ENCODE measurements at places on chromosomes 4 and X.

GRCh38 chr4:150971901-150972300, 43.2 kb downstream of the LRBA start:
- DNase-seq = no peak

- DNase-seq = no peak
Measured at GRCh38 chr4:17981063-17981462, 40.5 kb downstream of the LCORL start.

DNA sequence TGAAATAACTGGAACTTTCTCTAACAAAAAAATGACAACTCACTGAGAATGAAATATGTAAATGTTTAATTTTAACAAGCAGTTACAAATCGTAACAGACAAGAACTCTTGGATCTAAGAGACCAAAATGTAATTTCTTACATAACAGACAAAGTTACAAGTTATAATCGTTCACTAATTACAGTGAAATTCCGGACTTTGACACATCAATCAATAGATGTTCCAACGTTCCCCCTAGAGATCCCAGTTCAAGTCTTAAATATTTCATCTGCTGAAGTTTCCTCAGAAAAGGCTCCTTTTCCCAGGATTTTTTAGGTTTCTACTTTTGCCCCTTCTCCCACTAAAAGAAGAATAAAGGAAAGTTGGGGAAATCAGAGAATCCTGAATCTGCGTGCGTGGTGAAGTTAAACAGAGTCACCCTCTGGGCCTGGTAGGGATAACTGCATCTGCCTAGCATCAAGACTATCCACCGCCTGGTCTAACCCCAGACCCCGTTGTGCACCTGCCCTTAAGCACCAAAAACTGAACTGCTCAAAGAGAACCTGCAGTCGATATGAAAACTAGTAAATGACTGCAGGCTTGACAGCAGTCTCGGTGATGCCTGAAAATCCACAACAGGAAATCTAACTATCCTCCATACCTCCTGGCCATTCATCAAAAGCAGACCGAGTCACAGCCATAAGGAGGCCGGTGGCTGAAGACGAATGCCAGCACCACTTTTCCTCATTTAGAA, 2.3 kb downstream of the IRF2 start:
- DNase-seq = peak; percentile 52

DNA sequence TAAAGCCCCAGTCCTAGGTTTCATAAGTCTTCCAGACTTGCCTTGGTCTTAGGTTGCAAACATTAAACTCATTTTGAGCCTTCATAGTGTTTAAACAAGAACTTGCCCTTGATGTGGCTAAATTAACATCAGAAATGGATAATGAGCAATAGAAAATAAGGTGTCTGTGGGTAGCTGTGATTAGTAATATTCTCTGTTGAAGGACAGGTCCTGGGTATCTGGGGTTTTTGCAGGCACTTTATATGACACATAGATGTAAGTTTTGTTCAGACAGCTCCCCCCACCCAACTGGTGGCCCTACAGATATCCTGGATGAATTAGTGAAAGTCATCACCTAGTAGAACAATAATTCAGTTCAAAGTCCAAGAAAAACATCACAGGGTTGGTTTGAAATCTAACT, 272.5 kb downstream of the PTTG2 start:
- DNase-seq = no peak

- no peak for DNase-seq
Measured at GRCh38 chr4:16212138-16212782, 14.0 kb downstream of the TAPT1 start.

DNA sequence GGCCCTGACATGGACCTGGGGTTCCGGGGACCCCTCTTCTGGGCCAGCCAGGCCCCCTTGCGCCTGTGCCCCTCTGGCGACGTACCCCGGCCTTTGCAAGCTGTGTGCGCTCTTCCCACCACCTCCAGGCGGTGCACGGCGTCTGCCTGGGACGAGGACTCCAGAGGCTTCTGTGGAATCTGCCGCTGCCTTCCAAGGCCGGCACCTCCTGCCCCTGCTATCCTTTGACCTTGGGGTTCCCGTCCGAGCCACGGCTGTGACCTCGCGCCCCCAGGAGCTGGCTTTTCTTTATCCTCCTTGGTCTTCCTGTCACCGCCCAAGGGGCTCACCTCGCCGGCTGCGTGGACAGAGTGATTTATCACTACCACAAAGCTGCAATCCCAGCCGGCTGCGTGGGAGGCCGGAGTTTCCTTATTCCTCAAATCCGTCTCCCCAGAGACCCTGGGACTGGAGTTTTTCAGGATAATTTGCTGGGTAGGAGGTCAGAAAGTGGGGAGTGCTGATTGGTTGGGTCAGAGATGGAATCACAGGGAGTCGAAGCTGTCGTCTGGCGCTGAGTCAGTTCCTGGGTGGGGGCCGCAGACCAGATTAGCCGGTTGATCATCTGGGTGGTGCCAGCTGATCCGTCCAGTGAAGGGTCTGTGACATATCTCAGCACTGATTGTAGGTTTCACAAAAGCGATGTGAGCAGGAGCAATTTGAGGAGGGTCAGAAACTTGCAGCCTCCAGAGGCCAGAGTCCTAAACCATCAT, 19.8 kb upstream of the PLCXD1 start:
- peak; percentile 63 for DNase-seq

- no peak for DNase-seq
Measured at GRCh38 chrX:76454456-76454927, 27.0 kb downstream of the MAGEE1 start.

DNA sequence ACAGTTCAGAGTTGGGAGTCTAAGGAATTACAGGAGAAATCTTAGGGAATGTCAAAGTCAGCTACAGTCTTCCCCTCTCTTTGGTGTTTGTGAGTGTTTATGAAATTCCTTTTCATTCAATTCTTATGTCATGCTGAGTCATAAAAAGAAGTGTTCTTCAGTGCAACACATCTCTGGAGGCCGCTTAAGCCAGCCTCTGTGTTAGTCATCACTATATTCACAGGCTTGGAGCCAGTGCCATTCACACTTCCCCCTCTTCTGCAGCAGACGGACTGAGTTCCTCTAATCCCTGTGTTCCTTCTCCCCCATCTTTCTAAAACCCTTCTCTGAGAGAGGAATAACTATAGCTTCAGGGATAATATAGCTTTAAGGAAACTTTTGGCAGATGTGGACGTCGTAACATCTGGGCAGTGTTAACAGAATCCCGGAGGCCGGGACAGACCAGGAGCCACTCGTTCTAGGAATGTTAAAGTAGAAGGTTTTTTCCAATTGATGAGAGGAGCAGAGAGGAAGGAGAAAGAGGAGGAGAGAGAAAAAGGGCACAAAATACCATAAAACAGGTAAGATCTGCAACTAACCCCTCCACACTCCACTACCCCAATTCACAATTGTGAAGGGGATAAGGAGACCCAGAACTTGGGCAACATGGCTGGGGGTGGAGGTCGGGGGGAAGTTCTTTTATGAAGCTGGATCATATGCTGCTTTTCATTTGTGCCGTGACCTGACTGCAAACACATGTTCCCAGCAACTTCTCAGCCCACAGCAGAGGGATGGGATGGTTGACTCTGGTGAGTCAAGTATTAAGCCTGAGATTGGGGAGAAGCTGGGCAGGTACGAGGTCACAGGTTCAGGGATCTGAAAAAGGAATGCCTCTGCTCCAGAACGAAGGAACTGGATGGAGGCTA, at the start of gene SRPX2:
Gene SRPX2 (plus strand): TSS at position 244 of the 905 bp plus-strand sequence. CDS start 2,124 bp downstream, outside the sequence.
- no peak for DNase-seq

DNA sequence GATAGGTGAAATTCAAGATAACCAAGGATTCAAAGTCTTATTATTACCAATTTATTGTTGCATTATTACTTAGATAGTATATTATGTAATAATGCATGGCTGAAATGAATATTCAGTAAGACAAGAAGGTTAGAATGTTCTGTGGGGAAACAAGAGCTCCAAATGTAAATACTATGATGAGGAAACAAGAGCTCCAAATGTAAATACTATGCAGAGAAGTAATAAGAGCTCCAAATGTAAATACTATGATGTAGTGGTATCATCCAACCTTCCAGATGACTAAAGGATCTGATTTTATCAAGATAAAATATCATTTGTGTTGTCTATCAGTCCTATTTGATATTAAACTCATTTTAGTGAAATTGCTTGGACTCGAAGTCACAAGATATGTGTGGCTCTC, 82.2 kb upstream of the PCDH18 start:
- DNase-seq = no peak

DNA sequence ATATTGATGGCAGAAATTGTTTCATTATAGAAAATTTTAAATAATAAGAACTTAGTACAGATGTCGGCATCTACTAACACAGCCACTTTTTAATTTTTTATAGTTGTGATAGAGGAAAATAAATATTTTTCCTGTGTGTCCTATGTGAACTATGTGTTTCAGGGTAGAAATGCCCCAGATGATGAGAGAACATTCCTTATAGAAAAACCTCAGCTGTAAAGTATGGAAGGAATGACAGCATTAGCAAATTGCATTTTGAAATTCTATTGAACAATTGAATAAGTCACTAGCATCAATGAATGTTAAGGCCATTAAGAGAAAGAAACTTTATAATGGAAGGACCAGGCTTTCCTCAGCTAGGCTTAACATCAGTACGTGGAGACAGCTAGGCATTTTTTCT, 149.2 kb downstream of the CFAP299 start:
- no peak for DNase-seq

DNA sequence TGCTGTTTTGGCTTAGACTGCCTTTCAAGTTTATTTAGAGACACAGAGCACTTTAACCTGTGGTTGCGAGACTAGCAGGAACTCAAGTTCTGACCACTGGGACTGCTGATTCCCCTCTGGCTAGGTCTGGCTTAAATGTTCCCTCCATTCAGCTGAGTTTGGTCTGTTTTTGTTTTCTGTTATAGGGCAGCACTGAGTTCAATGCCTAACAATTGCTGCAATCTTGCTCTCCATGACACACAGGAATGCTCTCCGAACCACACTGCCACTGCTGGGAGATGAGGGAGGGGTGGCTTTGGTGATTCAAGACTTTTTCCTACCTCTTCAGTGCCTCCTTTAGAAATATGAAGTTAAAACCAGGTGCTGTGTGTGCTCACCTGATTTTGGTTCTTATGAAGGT, 106.3 kb upstream of the EOLA2 start:
- no peak for DNase-seq

DNA sequence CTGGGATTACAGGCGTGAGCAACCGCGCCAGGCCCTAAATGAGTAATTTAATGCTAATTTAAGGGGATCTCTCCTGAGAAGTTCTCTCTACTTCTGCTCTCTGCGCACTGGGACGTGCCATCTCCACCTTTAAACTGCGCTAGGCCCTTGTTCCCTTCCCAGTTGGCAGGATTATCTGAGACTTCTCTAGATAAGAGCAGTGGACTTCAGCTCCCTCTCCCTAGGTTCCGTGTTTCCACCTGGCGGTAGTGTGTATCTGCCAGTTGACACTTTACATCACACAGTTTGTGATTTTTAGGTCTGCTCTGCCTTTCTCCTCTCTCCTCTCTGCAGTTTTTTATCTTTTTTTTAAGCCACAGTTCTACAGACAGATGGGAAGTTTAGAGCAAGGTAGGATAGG, 40.2 kb downstream of the ARHGAP10 start:
- no peak for DNase-seq

DNA sequence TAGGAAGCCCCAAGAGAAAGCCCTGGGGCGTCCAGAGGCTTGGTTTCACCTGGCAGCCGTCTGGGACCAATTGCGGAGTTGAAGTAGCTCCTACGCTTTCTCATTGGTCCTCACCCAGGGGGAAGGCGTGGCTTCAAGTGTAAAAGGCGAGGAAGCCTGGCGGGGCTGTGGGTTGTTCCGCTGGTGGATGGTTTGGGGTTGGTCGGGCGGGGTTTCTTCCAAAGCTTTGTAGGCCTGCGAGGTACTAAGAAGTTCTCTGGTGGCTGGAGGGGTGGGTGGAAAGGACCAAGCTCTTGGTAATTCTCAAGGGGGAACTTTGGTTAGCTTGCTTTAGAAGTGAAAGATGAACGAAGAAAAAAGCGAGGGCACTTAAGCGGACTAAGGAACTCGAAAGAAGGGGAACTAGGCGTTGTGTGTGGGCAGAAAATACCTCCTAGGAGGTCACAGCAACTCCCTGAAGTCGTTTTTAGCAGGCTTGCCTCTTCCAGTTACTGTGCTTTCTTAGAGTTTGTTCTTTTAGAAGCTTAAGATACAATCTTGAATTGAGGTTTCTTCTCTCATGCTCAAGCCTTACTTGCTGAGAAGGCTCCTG, 36.6 kb downstream of the CCNG2 start:
- peak; percentile 14 for DNase-seq

GRCh38 chr4:149988087-149988410, 90.2 kb upstream of the DCLK2 start:
- no peak for DNase-seq

DNA sequence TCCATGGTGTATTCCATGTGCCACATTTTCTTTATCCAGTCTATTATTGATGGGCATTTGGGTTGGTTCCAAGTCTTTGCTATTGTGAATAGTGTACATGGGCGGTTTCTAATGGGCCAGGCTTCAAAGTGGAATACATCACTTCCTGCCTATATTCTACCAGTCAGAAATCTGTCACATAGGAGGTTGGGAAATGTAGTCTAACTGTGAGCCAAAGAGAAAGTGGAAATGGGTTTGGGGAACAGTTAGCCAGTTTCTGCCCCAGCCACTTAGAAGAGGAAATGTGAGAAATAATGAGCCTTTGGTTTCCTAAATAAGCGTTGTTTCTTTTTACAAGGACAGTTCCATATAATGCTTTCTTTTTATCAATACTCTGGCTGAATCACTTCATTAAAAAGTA, 85.1 kb upstream of the AP1S2 start:
- DNase-seq = no peak

- peak; percentile 55 for DNase-seq
Measured at GRCh38 chrX:135740681-135741149, 27.3 kb downstream of the CT45A1 start.

- DNase-seq = no peak
Measured at GRCh38 chrX:70455366-70456202, 10.9 kb downstream of the DLG3 start.

DNA sequence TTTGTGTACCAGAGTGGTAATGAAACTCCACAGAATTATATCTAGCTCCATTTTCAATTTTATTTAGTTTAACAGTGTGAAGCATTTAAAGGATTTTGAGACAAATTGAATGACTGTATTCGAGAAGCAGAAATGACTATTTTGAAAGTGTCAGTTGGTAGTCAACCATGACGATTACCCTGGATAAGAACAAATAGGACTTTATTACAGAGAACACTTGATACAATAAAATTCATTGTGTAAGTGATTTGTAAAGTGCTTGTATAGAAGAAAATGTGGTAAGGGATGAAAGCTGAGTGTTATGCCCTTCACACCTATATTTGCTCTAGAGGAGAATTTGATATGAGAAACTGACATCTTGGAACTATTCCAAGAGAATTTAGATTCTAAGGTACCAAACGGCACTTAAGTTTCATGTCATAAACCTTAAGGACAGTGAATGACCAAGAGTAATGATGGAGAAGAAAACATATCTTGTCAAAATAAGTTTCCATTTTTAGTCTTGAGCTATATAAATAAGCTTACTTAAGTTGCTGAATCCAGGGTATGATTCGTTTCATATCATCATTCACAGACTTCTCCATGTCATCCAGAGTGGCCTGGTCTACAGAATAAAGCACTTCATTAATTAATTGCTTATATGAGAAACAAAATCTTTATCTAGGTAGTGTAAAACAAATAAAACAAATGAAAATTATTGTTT, 34.6 kb downstream of the MED14 start:
- no peak for DNase-seq

- DNase-seq = no peak
Measured at GRCh38 chr4:19381068-19381467, 870.6 kb upstream of the SLIT2 start.

All from BE2C (cell line).